ENCODE measurements at places on chromosomes 1 and 21.

- DNase-seq = peak; percentile 94
Measured at GRCh38 chr1:155062702-155063411, 683 bp upstream of the EFNA4 start.

DNA sequence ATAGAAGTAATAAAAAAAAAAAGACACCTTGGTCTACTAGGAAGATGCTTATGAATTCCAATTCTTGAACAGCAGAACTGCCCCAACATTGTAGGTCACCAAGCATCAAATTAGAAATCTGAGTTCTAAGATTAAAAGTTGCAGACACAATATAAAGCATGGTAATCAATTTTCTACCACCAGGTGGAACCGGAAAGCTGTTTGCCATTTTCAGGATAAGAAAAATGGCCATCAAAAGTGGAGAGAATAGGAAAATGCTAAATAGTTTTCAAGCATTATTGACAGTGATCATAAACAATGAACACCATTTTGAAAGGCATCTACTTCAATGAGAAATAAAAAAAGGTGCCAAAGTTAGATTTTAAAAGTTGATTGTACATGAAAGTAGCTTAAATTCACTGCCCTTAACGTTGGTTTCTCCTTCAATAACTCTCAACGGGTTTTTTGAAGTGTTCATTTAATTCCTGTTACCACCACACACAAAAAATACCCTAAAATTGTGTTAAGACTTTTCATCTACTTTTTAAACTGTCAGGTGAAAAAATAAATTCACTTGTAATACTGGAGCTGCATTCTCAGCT lies 252.9 kb downstream of the KCNT2 start:
- DNase-seq = no peak

GRCh38 chr1:20724364-20725188 lies 6.8 kb upstream of the KIF17 start:
- DNase-seq = no peak

GRCh38 chr1:242467556-242468145 lies 56.8 kb downstream of the PLD5 start:
- peak; percentile 16 for DNase-seq

GRCh38 chr1:201169971-201170532 lies 15.8 kb upstream of the TMEM9 start:
- DNase-seq = no peak

DNA sequence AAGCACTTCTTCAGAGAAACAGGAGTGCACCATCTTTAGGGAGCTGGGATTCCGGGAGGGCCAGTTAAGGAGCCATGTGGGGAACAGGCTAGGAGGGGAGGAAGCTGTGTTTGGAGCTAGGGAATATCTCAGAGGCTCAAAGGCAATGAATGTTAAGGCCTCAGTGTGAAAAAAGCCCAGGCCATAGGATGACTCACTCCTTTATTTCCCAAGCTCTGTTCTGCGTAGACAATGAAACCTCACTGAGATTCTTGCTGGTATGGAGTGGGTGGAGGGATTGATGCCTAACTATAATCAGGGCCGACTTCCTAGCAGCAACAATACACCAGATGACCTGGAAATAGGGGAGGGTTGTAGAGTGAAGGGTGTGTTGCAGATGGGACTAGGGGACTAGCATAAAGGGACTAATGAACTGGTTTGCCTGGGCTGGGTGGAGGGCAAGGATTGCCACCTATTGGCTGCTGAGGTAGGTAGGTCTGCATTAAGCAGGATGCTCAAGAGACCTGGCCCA lies 2.1 kb downstream of the GNAT2 start:
- no peak for DNase-seq

- no peak for DNase-seq
Measured at GRCh38 chr1:168079761-168080160, 57.0 kb downstream of the GPR161 start.

GRCh38 chr1:97781762-97782337 lies 139.0 kb downstream of the DPYD start:
- DNase-seq = no peak

DNA sequence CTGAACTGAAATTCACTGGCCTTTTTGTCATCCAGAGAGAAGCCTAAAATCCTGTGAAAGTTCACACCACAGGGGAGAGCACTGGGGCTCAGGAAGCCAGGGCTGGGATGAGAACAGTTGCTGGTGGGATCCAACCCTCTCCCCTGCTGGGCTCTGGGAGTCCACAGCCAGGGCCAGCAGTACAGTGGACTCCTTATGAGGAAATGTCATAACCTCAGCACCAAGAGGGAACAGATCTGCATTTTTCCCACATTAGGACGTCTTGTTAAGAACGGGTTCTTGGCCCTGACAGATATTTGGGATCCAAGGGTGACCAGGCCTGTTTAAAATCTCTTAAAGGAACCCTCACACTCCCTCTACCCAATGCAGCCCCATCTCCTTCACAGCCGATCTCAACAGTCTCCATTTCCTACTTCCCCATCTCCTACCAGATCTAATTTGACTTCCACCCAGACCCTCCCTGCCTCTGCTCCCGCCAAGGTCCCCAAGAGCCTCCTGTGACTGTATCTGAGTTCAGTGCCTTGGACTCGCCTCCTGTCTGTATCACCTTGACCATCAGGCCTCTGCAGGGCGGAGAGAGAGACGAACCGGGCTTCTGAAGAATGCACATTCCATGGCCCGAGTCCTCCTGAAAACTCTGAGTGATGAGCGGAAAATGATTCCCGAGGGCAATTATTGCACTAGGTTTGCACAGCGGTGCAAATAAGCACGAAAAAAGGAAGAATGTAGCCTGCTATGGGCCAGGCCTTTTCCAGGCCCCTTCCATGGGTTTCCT lies 159.9 kb downstream of the TRABD2B start:
- no peak for DNase-seq

DNA sequence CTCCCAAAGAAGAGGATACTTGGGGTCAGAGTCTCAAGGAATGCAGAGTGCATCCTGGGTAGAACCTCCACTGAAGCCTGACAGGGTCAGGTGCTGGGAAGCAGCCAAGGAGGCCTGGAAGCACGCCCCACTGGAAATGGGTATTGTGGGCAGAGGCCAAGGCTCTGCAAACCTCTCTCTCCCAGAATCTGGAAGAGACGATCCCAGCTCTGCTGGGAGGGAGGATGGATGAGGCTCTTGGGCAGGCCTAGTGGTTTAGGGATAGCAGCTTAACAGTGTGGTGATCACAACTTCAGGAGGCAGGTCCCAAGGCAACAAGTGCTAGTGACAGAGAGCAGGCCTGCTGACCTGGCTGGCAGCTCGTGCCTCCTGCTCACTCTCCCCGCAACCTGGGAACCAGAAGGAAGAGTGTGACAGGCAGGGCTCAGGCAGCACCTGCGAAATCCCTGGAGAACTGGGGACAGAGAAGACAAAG lies 641.0 kb downstream of the PLPP3 start:
- no peak for DNase-seq

GRCh38 chr1:244211559-244211944 lies 160.5 kb downstream of the ZBTB18 start:
- no peak for DNase-seq

DNA sequence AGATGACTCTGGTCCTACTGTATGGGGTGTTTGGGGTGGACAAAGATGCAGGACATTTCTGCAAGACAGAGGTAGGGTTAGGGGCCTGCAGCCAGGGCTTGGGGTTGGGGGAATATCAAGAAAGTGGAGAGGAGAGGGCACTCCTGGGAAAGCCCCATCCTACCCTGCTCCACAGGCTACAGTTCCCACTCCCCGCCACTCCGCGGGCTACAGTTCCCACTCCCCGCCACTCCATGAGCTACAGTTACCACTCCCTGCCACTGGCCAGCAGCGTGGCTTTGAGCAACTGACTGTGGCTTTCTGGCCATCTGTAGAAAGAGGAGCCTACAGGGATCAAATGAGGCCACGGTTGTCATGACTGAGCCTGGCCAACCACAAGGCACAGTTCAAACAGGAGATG lies 93.8 kb upstream of the GRIK3 start:
- no peak for DNase-seq

GRCh38 chr1:220344745-220345144 lies 72.5 kb upstream of the RAB3GAP2 start:
- DNase-seq = no peak

- DNase-seq = no peak
Measured at GRCh38 chr1:80593197-80593596, 1207.5 kb upstream of the ADGRL2 start.

- no peak for DNase-seq
Measured at GRCh38 chr1:36776948-36777831, 257.1 kb downstream of the GRIK3 start.

DNA sequence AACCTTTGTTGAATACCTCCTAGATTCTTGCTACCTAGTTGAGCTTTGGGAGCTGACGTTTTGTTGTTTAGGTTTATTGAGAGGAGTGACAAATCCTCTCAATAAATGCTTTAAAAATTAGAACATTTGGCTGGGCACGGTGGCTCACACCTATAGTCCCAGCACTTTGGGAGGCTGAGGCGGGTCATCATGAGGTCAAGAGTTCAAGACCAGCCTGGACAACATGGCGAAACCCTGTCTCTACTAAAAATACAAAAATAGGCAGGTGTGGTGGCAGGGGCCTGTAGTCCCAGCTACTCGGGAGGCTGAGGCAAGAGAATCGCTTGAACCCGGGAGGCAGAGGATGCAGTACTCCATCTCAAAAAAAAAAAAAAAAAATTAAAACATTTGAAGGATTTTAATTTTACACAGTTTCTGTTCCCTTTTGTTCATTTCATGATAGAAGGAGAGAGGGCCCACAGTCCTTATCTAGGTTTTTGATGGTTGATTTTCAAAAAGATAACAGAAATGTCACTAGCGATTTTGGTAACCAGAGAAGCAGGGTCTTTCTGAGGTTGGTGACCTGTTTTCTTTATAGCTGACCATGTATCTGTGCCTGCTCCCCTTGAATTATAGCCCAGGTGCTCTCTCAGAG lies 44.2 kb upstream of the PIGV start:
- no peak for DNase-seq

- no peak for DNase-seq
Measured at GRCh38 chr1:39670689-39671088, 1.2 kb downstream of the NT5C1A start.

DNA sequence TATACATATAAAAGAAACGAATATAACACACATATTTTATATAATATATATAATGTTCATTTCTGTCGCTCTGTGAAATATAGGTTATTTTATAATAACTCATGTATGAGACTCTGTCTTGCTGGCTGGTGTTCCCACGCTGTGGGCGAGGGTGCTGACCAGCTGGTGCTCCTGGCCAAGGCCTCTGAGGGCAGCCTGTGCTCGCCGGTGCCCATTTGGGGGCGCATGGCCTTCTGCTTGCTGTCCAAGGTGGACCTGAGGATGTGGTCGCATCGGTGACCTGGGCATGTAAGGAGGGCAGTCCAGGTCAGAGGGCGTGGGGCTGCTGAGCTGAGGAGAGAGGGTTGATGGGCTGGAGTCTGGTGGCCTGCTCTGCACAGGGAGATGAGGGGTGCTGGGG lies 1.1 kb upstream of the PCP4 start:
- no peak for DNase-seq

GRCh38 chr1:179709841-179710329 lies 33.2 kb upstream of the FAM163A start:
- no peak for DNase-seq

GRCh38 chr1:243594455-243594854 lies 255.6 kb downstream of the AKT3 start:
- DNase-seq = no peak

DNA sequence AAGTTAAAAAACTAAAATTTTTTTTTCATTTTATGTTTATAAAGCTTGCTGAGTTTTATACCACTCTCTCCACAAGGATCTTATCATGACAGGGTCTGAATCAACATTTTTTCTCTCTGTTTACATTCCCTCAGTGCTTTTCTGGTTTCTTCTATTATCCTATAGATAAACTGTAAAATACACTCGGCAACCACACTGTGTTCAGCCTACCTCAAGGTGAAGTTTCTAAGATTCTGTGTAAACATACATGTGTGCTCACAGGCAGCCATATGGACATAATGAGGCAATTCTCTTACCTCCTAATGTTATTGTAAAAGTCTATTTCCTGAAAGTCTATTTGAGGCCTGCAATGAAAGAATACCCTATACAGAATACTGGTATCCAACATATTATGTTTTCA lies 114.6 kb downstream of the NTPCR start:
- no peak for DNase-seq

- DNase-seq = no peak
Measured at GRCh38 chr1:48753293-48753692, 23.4 kb downstream of the BEND5 start.

DNA sequence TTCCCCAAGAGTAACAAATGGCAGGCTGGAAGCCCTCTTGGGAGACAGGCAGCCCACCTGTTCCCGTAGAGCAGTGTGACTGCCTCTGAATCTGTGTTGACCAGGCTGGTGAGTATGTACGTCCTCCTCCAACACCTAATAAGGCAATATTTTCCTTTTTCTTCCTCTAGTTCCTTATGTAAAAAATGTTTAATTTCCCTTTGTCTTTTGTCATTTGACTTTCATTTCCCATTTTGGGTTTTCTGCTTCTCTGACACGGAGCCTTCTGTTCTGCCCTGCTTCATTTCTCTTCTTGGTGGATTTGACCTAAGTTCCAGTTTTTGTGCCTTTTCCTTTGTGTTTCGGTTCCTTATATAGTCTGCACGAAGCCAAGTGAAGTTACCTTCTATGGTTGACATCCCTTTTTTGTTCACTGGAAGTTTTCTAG lies 65.8 kb upstream of the ATF3 start:
- DNase-seq = no peak

DNA sequence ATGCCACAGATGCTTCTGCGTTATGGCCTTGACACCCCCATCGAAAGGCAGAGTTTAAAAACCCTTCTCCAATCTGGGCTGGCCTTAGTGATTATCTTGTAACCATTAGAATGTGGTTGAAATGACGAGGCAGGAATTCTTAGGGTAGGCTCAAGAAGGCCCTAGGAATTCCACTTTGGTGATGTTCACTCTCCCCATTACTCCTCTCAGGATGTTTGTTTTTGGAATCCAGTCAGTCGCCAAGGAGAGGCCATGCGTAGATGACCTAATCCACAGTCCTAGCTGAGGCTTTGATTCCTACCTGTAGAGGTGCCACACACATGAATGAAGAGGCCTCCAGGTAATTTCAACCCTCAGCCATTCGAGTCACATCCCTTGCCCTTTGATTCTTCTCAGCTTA lies 318.2 kb downstream of the NEGR1 start:
- no peak for DNase-seq

DNA sequence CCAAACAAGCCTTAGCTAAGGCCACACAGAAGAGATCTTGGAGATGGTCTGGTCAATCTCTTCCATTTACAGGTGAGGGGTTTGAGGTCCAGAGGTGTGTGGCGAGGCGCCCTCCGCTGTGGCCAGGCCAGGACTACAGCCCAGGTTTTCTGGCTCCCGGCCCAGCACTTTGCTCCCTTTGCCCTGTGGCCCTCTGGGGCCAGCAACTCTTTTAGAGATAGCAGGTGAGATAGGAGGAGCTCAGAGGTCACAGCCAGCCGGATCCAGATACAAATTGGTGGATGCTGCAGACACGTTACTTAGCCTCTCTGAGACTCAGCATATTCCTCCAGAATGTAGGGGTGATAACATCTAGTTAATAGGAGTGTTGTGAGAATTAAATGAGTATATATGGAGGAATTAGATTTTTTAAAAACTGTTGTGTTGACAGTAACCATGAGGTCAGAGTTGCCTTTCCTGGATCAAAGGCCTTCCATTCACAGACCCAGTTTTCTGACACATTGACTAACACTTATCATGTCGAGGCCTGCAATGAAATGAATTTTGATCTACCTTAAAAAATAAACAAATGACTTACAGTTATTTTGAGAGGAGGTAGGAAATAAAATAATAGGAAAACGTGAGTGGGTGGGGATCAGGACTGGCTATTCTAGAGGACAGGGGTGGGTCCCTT lies 16.6 kb downstream of the TEX35 start:
- DNase-seq = peak; percentile 45
